Stimulated activated CD8-positive, alpha-beta memory T cell treated with anti-CD3 and anti-CD28 coated beads, Interleukin-7, amount 100 ng/mL, for 1 hour (primary cell): ENCODE measurements at places on chromosomes 16 and 17.
A peak's percentile ranks its signal among the peaks of the same experiment; 100 is the strongest.

GRCh38 chr16:49484451-49484849, 110.8 kb downstream of the C16orf78 start:
- DNase-seq: no peak

DNA sequence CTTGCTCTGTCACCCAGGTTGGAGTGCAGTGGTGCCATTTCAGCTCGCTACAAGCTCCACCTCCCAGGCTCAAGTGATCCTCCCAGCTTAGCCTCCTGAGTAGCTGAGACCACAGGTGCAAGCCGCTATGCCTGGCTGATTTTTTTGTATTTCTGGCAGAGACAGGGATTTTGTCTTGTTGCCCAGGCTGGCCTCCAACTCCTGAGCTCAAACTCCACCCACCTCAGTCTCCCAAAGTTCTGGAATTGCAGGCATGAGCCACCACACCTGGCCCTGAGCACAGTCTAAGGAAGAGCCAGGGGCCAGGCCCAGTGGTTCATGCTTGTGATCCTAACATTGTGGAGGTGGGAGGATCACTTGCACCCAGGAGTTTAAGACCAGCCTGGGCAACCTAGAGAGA, 21.8 kb upstream of the BCO1 start:
- DNase-seq: no peak

- no peak for DNase-seq
These were observed 981 bp upstream of the UNC13D start for GRCh38 chr17:75845058-75845711.

DNA sequence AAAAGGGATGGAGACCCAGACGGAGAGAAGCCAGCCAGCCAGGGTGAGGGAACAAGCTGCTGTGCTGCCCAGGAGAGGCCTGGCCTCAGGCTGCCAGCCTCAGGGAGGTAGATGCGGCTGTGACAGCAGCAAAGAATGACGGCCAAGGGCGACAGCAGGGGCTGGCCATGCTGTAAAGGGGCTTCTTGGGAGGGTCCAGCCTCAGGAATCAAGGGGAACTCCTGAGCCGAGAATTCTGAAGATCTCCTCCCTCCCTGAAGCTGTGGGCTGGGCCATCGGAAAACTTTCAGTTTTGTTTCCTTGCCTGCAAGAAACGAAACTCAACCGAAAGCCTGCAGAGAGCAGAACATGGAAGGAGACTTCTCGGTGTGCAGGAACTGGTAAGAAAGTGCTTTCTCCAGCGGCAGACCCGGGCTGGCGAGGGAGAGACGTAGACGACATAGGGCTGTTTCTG, at the start of gene XAF1:
Gene XAF1, plus strand, starts transcription at position 316 of the 454 bp plus-strand sequence. Its CDS starts 33 bp downstream, at position 349.
- peak; percentile 45 for DNase-seq

GRCh38 chr17:40065769-40066510, 3.2 kb downstream of the THRA start:
- no peak for DNase-seq

DNA sequence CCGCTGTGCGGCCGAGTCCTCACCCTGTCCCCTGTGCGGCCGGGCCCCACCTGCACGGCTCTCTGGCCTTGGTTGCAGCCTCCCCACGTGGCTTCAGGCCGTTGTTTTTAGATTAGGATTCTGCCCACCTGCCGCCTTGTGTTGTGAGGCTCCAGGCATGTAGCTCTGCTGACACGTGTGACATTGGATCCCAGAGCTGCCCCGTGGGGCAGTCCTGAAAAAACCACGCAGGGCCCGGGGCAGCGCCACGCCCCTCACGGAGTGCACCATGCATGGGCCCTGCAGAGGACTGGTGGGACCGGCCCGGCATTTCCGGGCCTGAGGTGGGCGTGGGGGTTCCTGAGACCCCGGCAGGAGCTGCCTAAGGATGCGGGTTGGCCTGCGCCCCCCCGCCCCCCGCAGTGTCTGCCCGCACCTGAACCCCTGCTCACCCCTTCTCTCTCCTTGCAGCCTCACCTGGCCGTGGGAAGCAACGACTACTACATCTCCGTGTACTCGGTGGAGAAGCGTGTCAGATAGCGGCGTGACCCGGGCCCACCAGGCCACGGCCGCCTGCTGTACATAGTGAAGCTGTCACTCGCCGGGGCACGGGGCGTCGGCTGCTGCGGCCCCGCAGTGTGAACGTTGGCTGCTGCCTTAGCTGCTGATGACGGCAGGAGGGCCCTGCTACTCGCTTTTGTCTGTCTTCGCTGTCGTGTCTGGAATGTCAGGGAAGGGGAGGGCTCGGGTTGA, 27.7 kb upstream of the CHMP6 start:
- DNase-seq: no peak

DNA sequence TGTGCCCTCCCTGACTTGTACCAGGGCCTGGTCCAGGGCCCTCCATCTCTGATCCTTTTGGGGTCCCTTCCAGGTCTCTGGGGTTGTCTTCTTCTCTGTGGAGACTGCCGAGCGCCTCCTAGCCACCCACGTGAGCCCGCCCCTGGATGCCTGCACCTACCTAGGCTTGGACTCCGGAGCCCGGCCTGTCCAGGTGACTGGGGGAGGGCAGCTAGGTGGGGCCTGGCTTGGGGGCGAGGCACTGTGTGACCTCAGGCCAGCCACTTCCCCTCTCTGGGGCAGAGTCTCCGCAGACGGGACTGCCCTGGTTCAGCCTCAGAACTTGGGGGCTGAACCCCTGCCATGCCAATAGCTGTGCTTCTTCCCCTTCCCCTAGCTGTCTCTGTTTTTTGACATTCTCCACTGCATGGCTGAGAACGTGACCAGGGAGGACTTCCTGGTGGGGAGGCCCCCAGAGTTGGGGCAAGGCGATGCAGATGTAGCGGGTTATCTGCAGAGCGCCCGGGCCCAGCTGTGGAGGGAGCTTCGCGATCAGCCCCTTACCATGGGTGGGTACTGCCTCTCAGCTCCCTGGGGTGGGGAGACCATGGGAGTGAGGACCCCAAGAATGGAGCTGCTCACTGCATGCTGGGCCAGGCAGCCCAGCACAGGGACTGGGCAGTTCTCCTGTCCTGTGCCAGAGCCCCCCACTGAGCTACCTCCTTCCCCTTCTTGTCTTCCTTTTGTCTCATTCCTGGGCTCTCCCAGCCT, 14.6 kb downstream of the FCSK start:
- DNase-seq: no peak

DNA sequence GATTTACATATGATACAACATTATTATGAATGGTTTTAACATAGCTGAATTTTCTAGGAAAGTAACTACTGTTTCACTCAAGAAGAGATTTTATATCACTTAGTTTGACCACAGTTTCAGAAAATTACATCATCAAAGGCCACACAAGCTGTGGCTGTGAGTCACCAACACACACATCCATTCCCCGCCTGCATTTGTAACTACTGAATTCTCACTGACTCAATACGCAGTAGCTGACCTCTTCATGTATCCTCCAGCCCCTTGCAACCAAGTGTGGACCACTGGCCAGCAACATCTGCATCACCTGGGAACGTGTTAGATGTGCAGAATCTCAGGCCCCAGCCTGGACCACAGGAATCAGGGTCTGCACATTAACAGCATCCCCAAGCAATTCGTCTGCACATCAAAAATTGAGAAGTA, 197.6 kb downstream of the XYLT1 start:
- no peak for DNase-seq
